ENCODE measurements at places on chromosomes 13 and 19.

DNA sequence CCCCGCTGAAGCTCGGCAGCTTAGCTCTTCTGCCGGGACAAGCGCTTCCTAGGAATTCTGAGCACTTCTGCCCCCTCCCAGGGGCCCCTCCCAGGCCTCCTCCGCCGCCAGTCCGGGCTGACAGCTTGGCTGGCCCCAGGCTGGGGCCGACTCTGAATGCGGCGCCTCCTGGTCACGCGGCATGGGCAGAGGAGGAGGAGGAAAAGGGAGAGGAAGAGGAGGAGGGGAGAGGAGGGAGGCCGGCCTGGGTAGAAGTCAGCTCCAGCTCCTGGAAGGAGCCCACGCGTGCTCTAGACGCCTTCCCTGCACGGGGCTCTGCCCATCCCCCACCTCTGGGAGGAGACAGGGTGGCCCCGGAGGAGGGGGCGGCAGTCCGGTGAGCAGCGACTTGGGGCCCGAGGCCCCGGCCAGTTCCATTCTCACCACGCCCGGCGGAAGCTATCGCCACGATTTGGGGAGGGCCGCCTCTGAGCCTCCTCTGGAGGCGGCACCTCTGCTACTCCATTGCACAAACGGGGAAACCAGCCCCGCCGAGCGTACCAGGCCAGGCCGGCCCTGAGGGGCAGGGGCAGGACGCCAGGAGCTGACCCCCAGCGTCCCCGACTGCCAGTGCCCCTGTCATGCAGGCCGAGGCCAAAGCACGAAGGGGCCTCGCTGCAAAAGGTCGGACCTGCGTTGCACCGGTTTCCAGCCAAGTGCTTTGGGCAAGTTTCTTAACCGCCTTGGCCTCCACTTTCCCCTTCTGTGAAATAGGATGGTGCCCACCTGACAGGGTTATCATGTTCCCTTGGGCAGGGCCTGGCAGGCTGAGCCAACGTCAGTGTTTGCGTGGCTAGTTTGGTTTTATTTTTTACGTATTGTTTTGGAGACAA, 31.6 kb downstream of the CCNE1 start:
- DNase-seq, result peak; percentile 19

DNA sequence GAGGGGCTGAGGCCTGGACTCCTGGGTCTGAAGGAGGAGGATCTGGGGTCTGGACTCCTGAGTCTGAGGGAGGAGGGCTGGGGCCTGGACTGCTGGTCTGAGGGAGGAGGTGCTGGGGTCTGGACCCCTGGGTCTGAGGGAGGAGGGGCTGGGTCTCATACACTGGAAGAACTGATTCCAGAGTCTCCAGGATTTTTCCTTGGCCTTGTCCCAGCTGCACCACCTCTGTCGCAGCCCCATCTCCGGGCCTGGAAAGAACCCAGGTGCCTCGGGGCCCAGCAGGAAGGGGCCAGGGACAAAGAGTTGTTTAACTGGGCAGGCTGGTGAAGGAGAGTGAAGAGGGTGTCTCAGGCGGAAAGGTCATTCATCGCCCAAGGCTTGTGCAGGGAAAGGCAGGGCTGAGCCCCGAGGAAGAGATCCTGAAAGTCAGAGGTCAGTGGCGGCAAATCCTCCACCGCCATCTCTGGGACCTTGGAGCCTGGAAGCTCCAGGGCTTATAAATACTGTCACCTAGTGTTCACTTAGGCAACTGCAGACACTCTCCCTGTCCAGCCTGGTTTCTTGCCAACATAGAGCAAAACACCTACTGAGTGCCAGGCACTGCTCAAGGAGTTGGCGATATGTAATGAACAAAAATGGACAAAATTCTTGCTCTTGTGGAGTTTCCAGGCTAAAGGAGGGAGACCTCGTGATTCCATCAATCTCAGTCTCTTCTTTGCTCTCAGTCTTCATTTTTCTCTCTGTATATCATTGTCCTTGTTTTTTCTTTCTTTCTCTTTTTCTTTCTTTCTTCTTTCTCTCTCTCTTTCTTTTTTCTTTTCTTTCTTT, 4.4 kb upstream of the KCNN4 start:
- peak; percentile 64 for DNase-seq

DNA sequence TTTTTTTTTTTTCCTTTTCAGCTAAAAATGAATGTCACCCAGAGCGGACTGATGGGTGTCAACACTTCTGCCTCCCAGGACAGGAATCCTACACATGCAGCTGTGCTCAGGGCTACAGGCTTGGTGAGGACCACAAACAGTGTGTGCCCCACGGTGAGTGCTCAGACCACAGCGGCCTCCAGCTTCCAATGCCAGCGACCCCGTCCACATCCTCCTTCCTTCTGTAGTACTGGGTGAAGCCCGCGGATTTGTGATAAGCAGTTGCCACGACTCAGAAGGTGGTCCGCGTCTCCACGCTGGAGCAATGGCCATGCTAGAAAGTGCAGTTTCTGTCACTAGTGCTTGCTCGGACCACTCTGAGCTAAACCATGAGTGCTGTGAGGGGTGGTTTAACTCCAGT, 6.0 kb downstream of the PROZ start:
- no peak for DNase-seq

DNA sequence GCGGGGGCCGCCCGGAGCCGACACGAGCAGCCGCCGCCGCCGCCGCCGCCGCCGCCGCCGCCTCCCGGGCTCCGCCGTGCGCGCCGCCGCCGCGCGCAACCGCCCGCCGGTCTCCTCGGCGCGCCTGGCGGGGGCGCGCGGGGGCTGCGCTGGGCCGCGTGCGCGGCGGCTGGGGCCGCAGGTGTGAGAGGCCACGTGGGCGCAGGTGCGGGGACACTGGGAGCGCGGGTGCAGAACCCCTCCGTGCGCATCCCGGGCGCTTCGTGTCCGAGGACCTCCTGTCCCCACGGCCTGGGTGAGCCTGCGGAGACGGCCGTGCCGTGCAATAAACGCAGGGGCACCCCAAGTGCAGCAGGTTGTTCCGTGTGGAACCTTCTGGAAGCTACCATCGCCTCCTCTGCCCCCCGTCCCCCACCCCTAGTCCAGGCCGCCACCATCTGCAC, at the start of gene LINGO3:
LINGO3 (minus strand) TSS at position 41 of the 443 bp plus-strand sequence. CDS start 16,378 bp downstream, outside the sequence.
- DNase-seq, result no peak

GRCh38 chr19:23512151-23512925, 117.1 kb upstream of the ZNF91 start:
- no peak for DNase-seq

- no peak for DNase-seq
Measured at GRCh38 chr19:16934489-16934888, 45.7 kb downstream of the F2RL3 start.

Measured in central memory CD4-positive, alpha-beta T cell (primary cell).